ENCODE measurements at places on chromosomes 6 and 20.
A peak's percentile ranks its signal among the peaks of the same experiment; 100 is the strongest.

DNA sequence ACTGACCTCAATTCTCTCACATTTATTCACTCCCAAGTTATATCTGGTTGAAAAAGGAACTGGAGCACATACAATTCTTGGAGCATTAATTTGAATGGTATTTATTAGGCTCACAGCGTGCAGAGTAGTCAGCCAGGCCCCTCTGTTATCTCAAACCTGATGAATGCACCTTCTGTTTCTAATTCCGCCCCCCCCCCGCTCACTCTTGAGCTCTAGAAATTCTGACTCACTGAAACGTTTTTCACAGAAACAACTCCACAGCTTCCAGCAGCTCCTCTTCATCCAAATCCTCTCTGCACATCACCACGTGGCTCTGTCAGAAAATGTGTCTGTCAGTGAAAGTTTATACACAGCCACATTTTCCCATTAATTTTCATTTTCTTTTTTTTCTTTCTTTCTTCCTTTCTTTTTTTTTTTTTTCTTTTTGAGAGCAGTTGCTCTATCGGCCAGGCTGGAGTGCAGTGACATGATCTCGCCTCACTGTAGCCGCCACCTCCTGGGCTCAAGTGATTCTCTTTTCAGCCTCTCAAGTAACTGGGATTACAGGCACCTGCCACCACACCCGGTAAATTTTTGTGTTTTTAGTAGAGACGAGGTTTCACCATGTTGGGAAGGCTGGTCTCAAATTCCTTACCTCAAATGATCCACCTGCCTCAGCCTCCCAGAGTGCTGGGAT is 109.4 kb downstream of the TBXT start:
- no peak for DNase-seq

- peak; percentile 8 for DNase-seq
Observed at GRCh38 chr6:34460796-34461507, 4.9 kb upstream of the PACSIN1 start.

DNA sequence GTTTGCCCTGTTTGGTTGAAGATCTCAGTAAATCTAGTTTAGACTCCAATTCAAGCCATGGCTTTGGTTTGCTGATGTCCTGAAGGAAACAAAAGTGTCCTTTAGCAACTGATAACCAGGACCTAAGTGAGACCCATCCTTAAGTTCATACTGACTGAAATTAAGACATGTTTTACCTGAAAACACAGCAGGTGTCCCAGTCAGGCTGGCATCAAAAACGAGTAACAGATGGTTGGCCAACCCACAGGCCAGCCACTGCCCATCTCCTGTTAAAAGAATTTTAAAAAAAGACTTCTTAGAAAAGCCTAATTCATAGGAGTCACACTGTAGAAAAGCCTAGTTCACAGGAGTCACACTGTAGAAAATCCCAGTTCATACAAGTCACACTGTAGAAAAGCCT is 58.3 kb downstream of the WDR27 start:
- DNase-seq = no peak

DNA sequence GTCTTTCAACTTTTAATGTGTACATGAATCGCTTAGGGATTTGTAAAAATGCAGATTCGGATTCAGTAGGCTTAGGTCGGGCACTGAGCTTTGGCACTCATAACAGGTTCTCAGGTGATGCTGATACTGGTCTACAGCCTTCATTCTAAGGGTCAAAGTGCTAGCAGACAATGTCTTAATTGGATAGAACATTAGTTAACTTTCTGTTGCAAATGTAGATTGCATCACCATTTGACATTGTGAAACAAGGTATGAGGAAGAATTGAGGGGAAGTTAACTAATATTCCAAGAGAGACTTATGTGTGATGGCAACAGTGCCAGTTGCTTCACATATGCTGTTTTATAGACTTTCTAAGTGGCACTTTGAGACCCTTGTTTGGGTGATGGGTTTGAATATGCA is 86.9 kb downstream of the MLIP start:
- DNase-seq = peak; percentile 46

DNA sequence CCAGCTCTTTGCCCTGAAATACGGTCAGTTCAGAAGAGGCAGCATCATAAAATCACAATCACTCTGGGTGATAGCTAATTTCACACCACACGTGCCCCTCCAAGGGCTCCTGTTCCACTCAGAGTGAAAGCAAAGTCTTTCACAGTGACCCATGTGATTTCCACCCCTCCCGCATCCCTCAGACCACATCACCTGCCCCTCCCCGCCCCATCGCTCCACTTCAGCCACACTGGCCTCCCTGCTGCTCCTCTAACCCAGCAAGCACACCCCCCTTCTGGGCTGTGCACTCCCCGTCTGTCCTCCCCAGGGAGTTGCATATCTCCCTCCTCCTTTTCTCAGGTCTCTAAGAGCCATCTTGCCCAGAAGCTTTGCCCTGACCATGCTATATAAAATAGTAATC is 74.5 kb downstream of the PSMG4 start:
- DNase-seq = no peak

DNA sequence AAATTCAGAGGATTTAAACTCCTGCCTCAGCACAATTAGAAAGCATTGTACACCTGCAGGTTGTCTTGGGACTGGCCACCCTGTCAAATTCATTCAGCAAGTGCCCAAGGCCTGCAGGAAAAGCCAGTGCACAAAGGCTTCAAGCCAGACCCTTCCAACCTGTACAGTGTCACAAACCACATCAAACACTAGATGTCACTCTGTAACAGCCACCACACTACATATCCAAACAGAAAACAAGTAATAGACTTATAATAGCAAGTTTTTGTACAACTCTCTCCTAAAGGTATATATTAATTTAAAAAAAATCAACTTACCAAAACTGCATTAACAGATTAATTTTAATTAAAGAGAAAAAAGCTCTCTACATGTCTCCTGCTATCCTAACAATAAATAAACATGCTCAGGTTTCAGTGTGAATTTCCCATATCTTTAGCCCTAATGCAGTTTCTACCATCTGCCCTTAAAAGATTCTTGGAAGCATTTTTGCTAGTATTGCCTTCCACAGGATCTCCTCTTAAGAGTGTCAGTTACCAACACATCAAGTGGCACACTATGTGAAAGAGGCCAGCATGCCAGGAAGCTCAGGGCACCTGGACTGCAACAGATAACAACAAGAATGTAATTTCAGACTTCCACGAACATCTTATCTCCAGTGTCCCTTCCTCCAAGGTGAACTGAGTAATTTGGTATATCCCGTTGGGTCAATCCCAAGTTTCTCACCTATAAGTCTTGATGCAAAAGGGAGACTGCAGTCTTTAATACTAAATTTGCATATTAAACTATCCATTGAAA is 47.5 kb downstream of the RALGAPA2 start:
- peak; percentile 62 for DNase-seq

GRCh38 chr20:48411919-48412522 is 415.8 kb downstream of the PREX1 start:
- DNase-seq = no peak

DNA sequence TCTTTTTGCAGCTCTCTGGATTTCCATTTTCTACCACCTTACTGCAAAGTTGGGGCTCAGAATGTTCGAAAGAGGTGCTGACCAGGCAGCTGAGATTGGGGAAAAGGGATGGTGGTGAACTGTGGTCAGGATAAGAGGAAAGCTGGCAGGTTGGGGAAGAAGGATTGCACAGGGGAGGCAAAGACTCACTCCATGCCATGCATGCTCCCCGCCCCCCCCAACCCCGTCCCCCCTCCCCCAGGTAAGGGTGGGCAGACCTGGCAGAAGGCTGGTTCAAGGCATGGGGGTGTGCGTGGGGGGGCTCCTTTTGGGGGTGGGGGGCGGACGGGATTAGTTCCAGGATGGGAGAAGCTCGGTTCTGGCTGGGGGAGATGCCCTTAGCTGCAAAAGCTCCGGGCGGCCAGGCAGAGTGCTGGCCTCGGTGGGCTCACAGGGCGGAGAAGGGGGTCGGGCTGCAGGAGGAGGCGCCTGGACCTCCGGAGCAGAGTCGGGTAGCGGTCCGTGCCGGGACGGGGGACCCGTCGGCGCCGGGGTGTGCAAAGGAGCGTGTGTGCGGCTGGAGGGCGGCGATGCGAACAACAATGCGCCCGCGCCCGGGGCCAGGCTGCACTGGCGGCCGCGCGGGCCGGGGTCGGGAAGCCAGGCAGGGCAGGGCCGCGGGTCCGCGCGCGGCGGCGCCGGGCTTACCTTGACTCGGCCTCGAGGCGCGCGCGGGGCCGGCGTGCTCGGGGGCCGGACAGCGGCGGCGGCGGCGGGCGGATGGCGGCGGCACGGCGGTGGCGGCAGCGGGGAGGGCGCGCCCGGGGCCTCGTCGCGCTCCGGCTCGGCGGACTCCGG is 880 bp downstream of the ADNP start:
- DNase-seq = no peak

DNA sequence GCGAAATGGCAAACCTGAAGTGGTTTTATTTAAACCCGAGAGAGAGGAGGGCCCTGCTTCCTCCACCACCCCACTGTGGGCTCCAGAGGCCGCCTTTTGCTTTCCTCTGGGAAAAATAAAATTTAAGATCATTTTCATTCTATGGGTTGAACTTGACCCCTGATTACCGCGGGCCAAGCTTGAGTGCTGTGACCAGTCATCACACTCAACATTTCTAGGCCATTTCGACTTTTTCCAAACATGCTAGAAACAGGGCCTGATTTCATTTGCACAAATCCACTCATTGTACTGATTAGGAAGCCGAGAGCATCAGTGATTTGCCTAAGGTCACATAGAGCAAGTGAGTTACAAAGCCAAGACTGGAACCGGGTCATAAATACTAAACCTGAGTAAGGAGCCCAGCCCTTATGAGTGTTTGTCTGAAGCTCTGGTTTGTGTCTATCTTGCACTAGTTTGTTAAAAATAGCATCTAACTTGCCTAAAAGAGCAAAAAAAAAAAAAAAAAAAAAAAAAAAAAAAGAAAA is 179.7 kb downstream of the DLL1 start:
- no peak for DNase-seq

- peak; percentile 75 for DNase-seq
Observed at GRCh38 chr6:52304983-52305390, 20.4 kb upstream of the MCM3 start.

Measured in suppressor macrophage treated with lipopolysaccharide for 1 hour (primary cell).